ENCODE measurements at places on chromosomes 7 and 10. TPM values are rescaled to one million over a fixed set of nuclear protein-coding genes. Genes with fewer than 3 reads are reported as not detected.

The TSPAN33 gene
- 5.8 TPM for polyA plus RNA-seq

The EN2 gene
- polyA plus RNA-seq: not detected

The SH2D4B gene
- polyA plus RNA-seq: not detected

The CPED1 gene
- 1.2 TPM for polyA plus RNA-seq

The LRCH4 gene
- 40.7 TPM for polyA plus RNA-seq
